ENCODE measurements at places on chromosomes 4 and X.

DNA sequence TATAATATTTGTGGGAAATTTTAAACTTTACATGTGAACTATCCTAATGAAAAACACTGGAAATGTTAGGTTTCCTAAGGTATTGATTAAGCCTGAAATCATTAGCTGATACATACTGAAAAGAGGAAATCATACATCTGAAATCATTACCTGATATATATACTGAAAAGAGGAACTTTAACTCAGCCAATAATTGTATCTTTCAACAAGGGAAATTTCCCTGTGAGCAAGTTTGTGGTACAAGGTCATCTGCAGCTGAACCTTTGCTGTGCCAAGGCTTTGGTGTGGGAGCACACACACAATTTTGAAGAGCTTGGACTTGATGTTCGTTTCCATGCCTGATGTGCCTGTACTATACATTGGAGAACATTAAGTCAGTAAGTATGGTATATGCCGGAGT lies 131.9 kb upstream of the USP9X start:
- no peak for DNase-seq

DNA sequence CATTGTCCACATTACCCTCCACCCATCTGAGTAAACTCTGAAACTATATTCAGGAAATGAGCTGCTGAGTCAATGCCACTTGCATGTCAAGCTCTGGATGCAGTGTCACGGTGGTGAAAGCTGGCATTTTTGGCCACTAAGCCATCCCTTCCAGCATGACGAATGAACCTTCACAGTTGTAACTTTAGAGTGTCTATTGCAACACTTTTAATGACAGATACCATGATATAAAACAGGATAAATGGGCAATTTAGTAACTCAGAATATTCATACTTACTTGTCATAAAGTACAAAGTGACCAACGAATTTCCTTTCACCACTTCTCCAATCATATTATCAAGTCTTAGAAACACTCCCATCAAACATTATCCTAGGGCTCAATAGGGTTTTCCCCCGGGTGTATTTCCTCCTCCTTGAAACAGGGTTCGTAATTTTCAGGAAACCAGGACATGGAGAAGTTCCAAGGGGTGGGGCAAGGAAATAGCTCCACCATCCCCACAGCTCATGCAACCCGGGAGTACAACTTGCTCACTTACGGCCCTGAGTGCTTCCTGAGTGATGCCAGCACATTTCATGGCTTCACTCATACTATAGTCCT lies 73.1 kb downstream of the MTHFD2L start:
- no peak for DNase-seq

DNA sequence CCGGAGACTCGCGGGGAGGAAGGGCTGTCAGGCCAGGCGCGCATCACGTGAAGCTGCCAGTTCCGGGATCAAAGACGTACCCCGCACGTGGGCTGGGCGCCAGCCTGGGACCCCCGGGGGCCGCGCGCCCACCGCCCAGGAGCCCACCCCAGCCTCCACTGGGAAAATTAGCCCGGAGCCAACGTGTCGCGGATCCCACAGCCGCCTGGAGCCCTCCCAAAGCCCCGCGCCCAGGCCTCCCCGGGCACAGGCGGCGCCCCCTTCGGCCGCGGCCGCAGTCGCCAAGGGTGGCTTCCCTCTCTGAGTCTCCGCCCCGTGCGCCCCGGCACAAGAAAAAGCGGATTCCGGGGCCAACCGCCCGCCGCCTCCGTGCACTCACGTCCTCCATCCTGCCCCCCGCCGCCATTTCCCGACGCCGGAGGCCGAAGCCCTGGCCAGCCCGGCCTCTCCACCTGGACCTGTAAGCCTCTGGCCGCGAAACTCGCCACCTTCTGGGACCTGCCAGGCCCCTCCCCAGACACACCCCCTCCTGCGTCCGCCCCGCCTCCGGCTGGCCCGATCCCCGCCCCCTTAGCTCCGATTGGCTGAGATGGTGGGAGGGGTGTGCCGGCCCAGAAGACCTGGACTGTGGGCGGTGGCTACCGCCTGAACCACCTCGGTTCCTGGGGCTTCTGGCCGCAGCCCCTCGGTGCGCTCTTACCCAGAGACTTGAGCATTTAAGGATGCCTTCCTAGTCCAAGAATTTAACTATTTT lies at the start of gene TMEM192:
TSS of gene TMEM192 (minus strand) at position 493 of the 754 bp plus-strand sequence. CDS start at position 406, 87 bp downstream.
- DNase-seq = peak; percentile 93

GRCh38 chr4:187541666-187542065 lies 453.9 kb upstream of the ZFP42 start:
- DNase-seq = no peak

- DNase-seq = no peak
These were observed at the start of gene EREG for GRCh38 chr4:74364652-74365491. Gene EREG, plus strand, starts transcription at chr4:74365145. Its CDS starts 164 bp downstream, at chr4:74365309.

Data from muscle of arm (tissue), 14 donors.